ENCODE measurements at places on chromosomes 3 and 15. TPM values are rescaled to one million over a fixed set of nuclear protein-coding genes. Genes with fewer than 3 reads are reported as not detected.

DNA sequence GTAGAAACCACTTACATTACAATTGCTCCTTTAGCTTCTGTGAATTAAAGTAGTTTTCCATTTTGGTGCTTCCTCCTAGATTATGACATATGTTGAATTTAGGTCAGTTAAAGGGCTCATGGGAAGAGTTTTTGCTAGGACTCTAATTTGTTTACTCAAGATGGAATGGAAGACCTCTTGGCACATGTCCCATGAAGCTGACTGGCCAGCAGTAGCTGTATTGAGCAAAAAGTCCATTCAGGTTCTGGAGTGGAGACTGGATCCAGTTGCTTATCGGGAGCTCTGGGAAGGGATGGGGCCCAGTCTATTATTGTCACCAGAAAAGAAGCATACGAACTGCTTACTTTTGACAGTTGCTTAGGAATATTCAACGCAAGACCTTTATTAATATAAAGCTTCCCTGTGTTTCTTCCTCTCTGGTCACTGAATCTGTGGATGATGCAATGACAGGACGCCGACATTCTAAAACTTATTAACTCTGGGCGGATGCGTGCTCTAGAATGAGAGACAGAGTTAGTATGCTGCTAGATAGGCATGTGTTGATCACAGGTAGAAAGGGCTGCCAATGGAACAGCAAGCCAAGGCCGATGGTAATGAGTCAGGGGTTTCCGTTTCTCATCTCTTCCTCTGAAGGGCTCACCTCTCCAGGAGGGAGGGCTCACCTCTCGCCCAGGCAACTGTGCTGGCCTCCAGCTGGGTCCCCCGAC, 155.8 kb downstream of the NR1D2 start:
- DNase-seq, result no peak

GRCh38 chr3:140950863-140951262, 9.2 kb downstream of the SLC25A36 start:
- no peak for DNase-seq

DNA sequence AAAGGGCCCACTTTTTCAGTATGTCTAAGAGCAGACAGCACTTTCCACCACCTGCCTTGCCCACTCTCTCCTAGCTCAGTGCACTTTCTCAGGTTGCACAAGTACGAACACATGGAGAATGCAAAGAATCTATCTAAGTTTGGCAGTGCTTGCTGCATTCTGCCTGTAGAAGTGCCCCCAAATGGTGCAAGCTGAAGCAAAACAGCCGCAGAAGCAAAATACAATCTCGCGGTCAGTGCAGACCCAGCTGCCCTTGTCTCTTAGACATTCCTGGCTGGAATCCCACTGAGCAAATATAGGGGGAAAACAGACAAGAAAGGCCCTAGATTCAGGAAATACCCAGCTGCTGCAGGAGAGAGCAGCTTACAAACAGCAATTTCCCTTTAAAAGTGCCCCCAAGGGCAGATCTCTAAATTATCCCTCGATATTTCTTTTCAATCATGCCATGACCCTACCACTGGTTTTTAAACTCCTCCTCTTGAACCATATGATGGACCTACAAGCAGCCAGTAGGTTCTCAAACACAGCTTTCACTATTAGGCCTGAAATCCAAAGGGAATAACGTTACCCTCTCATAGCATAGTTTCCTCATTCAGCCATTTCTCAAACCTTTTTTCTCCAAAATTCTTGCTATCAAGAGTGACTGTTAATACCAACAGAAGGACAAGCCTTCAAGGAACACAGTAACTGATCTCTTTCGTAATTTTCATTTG, 67.0 kb downstream of the TNIK start:
- no peak for DNase-seq

Gene ACKR2
- polyA plus RNA-seq, result 0.32 TPM

Gene GHRL
- not detected for polyA plus RNA-seq

All from GM23248 (cell line).